Activated T-cell treated with anti-CD3 and anti-CD28 coated beads for 48 hours (primary cell): ENCODE measurements at places on chromosomes 7 and 10.

DNA sequence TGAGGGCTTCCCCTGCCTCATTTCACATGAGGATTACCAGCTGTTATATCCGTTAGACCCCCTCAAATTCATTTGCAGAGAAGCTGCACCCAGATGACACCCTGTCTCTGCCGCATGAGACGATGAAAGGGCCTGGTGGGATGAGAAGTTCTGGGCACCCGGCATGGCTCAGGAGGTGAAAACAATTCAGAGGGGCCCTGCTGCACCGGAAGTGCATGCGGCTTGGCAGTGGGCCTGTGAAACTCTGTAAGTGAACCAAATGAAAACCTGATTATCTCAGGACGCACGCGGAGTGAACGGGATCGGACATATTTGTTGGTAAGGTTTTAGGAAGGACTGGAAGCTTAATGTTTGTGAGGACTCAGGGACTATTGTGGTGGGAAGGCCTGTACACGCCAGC, 511.2 kb downstream of the TCERG1L start:
- DNase-seq, result no peak

GRCh38 chr10:97601268-97602215, 12.0 kb downstream of the C10orf62 start:
- DNase-seq, result no peak

GRCh38 chr10:55348534-55348933, 547.5 kb upstream of the PCDH15 start:
- DNase-seq, result no peak

DNA sequence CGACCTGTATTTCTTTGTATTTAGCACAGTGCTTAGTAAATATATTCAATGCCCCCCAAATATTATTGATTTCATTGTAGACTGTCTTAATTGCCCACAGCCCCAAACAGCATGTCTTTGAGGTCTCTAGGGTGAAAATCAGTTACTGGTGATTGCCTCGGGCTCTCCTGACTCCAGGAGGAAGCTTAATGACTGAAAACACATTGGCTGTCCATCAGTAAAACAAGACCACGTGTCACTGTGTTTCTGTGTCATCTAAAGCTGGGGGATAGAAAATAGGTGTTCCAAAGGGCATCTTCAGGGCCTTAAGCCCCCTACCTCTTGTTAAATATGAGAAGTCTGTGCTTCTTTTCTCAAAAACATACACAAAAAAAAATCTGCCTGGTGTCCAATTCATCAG, 67.9 kb downstream of the CACNA2D1 start:
- no peak for DNase-seq

GRCh38 chr7:20504060-20504459, 111.4 kb upstream of the ABCB5 start:
- DNase-seq, result no peak

GRCh38 chr7:63925626-63926460, 72.8 kb upstream of the ZNF722 start:
- DNase-seq, result peak; percentile 79

- no peak for DNase-seq
Observed at GRCh38 chr7:47508389-47509380, 73.2 kb downstream of the TNS3 start.

DNA sequence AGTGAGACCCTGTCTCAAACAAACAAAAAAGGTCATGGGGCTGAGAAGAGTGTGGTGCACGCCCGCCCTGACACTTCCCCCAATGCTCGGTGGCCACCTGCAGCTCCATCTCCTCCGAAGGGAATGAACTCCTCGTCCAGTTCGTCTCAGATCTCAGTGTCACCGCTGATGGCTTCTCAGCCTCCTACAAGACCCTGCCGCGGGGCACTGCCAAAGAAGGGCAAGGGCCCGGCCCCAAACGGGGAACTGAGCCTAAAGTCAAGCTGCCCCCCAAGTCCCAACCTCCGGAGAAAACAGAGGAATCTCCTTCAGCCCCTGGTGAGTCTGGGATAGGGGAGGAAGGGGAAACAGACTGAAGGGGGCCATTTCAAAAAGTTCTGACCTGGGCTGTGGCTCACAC, 4.2 kb downstream of the PCOLCE start:
- no peak for DNase-seq

DNA sequence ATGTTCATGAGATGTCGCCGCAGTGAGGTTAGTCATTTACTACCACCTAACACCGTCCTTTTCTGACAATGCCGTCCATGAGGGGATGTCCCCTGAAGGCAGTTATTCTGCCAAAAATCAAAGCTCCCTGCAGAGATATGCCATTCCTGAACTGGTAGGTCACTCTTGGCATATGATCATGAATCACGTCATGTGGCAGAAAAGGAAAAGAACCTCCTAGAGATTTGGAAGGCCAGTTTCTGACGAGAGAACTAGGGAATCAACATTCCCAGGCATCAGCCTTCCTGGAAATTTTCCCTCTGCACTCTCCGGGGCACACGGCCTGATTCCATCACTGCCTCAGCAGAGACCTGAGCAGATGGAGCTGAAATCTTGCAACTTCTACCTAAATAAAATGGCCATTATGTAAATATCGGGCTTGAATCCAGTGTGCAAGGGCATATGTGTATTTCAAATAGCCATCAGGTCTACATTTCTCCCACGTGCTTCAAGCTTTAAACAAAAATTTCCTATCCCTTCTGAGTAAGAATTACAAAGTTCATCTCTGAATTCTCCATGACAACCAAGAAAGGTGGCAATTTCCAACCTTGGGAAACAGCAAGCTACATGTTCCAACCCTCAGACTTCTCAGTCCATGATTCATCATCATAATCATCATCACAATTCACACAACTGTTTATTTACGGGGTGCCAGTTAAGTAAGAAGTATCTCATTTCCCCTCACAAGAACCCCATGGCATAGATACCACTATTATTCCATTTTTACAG, 46.5 kb downstream of the AMPH start:
- DNase-seq, result no peak

GRCh38 chr10:77080361-77081027, 557.1 kb downstream of the KCNMA1 start:
- no peak for DNase-seq

- no peak for DNase-seq
Observed at GRCh38 chr7:27109466-27110185, 7.1 kb upstream of the HOXA2 start.

DNA sequence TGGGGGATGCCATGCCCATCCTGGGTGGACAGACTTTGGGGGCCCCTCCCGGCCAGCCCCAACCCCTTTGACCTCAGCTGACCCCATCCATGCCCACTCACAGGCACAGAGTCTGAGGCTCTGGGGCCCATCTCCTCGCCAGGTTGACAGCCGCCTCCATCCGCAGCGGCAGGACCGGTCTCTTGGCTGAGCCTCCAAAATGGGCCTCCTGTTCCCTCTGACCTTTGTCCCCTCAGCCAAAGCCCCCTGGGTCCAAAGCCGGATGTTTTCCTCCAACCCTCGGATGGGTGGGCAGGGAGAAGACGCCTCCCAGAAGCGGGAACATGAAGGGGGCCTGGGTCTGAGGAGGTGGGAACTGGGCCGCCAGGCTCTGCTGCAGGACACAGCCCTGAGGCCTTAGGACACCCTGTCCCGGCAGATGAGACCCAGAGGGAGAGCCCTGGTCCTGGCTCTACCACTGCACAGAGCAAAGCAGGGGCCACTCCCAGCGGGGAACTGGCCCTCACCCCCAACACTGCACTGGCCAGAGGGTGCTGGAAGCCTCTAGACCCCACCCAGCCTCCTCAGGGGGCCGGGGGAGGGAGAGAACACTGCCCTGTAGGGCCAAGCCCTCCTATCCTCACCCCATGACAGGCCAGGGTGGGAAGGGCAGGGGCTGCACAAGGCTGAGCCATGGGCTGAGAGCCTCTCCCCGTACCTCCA, 12.6 kb downstream of the PDGFA start:
- DNase-seq, result no peak

- DNase-seq, result no peak
Observed at GRCh38 chr7:77626586-77627308, 69.5 kb upstream of the RSBN1L start.

DNA sequence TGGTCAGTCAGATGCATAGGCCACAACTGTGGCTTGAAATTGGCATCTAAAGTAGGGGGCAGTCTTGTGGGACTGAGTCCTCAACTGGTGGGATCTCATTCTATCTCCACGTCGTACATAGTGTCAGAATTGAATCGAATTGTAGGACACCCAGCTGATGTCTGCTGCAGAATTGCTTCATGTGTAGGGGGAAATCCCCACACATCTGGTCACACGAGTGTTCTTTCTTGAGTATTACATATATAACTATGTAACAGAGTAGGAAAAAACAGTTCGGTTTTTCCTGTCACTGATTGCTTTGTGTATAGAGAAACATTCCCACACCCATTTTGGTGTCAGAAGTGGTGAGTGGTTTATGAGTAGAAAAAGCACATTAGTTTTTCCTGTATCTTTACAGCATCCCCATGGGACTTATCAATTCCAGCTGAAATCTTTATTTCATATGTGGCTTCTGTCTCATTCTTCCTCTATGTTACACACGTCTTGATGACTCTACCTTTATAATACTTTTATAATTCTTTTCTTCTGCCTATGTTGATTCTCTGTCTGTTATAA, 79.4 kb upstream of the PCGF5 start:
- no peak for DNase-seq

DNA sequence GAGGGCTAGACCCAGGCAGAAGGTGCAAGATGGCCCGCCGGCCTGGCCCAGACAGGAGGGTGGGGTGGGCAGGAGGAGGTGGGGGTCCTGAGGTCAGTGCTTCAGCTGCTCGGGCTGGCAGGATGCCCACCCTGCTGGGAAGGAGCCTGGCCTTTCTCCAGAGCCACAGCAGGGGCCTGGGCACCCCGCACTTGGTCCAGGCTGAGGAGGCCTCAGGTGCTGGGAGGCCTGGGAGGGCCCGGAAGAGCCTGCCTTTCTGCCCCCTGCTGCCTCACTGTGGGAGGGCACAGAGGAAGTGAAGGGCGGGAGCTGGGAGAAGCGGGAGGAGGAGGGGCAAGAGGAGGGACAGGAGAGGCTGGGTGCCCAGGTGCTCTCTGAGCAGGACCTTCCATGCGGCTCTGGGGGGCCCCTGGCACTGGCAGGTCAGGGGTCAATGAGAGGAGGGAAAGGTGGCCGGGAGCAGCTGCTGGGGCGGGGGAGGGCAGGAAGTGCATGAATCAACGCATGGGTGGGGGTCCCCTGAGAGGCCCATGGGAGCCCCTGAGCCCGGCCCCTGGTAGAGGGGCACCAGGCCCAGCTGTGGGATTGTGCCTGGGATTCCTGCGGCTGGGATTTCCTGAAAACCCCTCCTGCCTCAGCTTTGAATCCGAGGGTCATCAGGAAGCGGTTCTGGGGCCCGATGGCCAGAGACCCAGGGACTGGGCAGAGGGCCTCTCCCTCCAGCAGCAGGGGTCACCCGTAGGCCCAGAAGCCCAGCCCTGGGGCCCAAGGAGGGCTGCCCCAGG, 49.9 kb downstream of the PWWP2B start:
- peak; percentile 73 for DNase-seq

- no peak for DNase-seq
Observed at GRCh38 chr10:29105516-29106215, 183.2 kb upstream of the LYZL1 start.

DNA sequence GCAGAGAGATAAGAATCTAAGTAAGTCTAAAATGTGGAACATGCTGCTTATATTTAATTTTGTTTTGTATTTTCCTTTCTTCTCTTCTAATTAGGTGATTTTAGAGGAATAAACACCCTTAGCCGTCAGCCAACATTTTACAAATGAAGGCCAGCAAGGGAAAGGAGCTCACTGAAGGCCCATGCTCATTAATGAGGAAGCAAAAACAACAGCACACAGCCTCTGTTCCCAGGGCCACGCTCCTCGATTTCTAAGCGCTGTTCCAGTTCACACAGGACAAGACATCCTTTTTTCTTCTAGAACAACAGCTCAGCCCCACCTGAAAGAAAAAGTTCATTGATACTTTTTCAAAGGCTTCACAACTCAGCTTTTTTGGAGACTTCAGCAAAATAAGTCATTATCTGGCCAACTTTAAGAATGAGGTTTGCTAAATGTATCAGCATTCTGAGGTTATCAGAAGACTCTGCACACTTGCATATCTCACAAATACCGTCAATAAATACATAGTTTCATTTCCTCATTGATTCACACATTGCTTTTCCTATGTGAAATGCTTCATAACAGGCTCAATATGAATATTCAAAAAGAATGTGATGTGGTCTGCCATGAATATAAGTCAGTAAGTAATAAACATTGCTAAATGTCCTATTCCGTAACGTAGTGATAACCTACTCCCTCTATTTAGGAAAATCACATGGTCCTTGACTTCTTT, 34.8 kb upstream of the SFMBT2 start:
- no peak for DNase-seq

GRCh38 chr10:88983939-88984338, 6.7 kb upstream of the FAS start:
- DNase-seq, result no peak

GRCh38 chr10:44619975-44620374, 235.1 kb upstream of the CXCL12 start:
- DNase-seq, result no peak

GRCh38 chr7:123484199-123484598, 50.2 kb downstream of the IQUB start:
- DNase-seq, result no peak

DNA sequence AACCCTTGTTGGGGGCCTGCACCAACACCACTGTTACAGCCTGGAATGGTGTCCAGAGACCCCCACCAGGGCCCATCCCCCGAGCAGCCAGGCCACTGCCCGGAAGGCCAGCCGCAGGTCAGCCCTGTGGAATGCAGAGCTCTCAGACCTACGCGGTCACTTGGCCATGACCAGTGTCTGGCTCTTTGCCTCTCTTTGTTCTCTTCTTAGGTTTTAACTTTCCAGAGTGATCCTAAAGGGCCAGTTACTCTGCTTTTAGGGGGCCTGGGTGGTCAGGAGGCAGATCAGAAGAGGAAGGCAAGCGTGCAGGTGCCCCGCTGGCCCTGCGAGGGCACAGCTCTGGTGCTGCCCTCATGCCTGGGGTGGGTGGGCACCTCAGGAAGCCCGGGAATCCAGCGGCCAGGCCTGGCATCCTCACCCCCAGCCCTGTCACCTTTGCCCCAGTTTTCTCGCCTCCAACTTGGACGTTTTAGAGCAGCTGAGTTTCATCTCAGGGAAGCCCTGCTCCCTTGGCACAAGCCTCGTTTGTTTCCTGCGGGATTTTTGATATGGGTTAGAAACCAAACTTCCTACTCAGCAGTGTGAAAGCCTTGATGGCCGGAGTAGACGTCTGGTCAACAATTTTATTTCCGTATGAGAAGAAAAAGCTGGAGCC, 62.5 kb upstream of the CHST15 start:
- DNase-seq, result no peak

DNA sequence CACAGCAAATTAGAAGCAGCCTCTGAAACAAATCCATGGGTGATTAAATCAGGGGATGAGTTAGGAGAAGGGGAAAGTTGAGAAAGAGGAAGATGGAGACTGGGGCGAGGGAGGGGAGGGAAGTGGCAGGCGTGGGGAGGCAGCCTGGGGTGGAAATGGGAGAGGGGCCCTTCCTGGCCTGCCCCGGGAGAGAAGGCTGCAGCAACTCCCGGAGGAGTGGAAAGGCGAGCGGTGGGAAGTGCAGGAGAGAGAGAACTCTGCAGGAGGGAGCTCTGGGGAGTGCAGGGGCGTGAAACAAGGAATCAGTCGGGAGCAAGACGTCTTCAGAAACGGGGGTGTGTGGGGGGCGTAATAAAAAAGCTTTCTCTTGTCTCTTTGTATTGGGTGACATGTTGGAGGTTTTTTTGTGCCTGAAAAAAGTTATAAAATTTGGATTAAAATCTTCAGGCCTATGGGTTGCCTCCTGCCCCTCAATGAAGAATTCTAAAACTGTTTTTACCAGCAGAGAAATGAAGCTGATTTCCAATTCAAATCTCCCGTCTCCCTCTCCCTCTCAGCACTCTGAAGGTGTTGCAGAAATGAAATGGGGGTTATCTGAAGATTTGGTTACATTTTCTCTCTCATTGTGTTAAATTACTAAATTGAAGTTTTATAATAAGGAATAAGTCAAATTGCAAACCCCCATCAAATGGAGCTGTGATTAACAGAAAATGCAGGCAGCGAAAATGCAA, 4.7 kb upstream of the UNCX start:
- DNase-seq, result no peak
